ENCODE measurements at places on chromosomes 16 and 17. TPM values are rescaled to one million over a fixed set of nuclear protein-coding genes. Genes with fewer than 3 reads are reported as not detected.

Gene FMNL1
- 689 TPM for total RNA-seq

Gene VAMP2
- total RNA-seq, result 71.3 TPM

Gene TAOK2
- total RNA-seq, result 35.0 TPM

Gene EVI2B
- 37.3 TPM for total RNA-seq

Gene CHRNE
- total RNA-seq, result 0.60 TPM

Gene PRR15L
- total RNA-seq, result not detected

Gene ENO3
- total RNA-seq, result 102 TPM

Gene CD7
- total RNA-seq, result 845 TPM

Gene CD300H
- total RNA-seq, result not detected

Gene EEF2K
- total RNA-seq, result 19.4 TPM

Gene OR2C1
- not detected for total RNA-seq

Gene PMFBP1
- total RNA-seq, result 1.8 TPM

Gene TMEM106A
- 11.7 TPM for total RNA-seq

Gene LGALS9
- 44.8 TPM for total RNA-seq

Gene CBX2
- total RNA-seq, result 5.6 TPM

DNA sequence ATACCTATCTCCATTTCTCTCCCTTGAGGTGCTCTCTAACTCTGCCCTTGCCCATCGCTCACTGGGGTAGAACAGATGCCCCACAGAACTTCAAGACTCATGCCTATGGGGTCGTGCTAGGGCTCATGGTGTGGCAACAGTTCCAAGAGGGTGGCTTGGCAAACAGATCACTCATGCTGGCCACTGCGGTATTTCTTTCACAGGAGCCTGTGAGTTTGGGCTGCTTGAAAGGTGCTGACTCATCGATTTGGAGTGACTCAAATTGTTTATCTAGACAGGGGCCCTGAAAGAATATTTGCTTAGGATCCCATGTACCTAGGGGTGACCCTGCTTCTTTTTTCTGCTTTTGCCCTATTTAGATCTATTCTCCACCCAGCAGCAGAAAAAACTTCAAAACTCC, 69.9 kb downstream of the IRX5 start:
- DNase-seq, result no peak

- DNase-seq, result no peak
Observed at GRCh38 chr16:87141402-87141801, 175.8 kb downstream of the C16orf95 start.

DNA sequence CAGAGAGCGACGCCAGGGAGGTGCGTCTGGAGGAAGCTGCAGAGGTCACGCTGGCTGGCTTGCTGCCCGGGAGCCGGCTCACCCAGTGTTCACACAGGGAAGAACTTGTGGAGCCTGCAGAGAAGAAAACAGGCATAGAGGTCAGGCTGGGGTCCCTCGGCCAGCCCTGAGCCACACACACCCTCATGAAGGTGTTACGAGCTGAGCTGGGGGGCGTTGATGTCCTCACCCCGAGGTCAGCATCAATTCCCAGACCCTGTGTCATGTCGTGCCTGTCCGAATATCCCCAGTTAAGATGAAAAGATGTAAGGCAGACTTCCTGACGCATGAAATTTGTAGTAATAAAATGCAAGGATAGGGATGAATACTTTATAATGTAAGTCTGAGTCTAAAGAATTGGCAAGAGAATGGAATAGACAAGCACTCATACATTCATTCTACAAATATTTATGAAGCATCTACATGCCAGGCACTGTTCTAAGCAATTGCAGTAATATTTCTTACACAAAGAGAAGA, 77.1 kb downstream of the USP31 start:
- DNase-seq, result no peak

- DNase-seq, result no peak
Observed at GRCh38 chr17:39820987-39821386, 43.1 kb downstream of the IKZF3 start.

DNA sequence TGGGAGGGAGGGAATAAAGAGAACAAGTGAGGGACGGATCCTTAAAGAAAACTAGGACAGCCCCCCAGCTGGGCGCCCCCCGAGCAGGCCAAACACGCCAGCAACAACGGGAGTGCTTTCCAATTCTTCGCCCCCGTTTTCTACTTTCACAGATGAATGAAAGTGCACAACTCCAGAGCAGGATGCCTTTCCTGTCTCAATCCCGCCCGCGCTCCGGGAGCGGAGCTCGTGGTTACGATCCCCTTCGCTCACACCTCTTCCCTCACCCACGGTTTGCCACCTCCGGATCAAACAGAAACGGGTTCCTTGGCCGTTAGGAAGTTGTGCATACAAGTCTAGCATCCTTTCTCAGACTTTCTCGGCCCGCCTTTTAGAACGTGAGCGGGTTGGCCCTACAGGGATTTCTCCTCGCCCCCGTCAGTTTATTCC, 680 bp downstream of the SKA2 start:
- DNase-seq, result peak; percentile 54

DNA sequence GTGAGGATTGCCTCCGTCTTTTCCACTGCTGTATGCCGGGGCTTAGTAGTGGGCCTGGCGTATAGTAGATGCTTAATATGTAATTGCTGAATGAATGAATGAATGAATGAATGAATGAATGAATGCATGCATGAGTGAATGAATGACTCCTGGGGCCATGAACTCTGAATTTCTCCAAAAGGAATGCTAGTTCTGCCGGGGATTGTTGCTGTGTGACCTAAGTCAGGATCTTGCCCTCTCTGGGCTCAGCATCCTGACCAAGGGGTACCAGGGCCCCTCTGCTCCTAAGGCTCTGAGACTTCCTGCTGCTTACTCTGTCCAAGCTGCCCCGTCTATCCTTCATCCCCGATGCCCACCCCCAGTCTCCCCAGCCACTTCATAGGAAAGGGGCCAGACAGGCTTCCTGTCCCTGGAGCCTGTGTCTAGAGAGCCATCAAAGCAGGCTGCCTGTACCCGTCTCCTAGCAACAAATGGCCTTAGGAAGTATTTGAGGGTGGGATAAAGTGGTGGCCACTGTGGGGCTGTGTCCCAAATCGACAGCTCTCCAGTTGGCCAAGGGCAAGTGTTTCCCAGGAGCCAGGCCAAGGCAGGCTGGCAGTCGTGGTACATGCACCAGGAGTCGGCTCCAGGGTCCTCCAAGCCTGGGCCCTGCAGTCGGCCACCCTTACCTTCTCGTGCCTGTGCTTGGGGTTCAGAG, 11.6 kb upstream of the MPRIP start:
- DNase-seq, result no peak

DNA sequence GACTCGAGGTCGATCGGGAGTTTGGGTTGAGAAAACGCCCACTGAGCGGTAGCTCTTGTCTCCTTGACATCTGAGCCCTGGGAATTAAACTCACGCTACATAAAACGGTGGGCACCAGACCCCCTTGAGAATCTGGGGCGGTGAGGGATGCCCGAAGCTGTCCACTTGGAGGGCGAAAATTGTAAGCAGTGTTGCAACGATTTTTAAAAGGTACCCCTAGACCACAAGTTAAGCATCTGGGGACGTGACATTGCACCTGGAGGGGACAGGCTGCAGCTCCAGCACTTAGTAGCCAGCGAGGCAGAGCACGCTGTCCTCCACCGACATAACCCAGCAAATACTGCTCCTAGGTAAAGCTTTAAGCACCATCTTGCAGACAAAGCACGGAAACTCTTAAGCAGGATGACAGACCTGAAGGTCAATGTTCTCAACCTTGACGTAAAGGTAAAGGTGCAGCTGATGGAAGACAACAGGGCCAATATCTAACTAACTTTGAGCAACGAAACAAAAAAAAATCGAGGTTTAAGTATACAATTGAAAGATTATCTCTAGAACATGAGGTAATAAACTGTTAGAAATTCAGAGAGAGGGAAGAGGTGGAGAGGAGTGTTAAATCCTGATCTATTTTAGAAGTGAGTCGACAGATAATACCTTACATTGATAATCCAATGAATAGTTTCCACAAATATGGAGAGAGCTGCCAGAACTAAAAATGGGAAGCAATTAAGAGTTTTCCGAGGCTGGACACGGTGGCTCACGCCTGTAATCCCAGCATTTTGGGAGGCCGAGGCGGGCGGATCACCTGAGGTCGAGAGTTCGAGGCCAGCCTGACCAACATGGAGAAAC, 921 bp upstream of the CDR2 start:
- DNase-seq, result peak; percentile 4

GRCh38 chr16:48948911-48949310, 332.7 kb downstream of the CBLN1 start:
- no peak for DNase-seq

GRCh38 chr17:7380321-7380720, 568 bp upstream of the TNK1 start:
- DNase-seq, result no peak

GRCh38 chr16:24747441-24747840, 18.0 kb downstream of the TNRC6A start:
- no peak for DNase-seq

DNA sequence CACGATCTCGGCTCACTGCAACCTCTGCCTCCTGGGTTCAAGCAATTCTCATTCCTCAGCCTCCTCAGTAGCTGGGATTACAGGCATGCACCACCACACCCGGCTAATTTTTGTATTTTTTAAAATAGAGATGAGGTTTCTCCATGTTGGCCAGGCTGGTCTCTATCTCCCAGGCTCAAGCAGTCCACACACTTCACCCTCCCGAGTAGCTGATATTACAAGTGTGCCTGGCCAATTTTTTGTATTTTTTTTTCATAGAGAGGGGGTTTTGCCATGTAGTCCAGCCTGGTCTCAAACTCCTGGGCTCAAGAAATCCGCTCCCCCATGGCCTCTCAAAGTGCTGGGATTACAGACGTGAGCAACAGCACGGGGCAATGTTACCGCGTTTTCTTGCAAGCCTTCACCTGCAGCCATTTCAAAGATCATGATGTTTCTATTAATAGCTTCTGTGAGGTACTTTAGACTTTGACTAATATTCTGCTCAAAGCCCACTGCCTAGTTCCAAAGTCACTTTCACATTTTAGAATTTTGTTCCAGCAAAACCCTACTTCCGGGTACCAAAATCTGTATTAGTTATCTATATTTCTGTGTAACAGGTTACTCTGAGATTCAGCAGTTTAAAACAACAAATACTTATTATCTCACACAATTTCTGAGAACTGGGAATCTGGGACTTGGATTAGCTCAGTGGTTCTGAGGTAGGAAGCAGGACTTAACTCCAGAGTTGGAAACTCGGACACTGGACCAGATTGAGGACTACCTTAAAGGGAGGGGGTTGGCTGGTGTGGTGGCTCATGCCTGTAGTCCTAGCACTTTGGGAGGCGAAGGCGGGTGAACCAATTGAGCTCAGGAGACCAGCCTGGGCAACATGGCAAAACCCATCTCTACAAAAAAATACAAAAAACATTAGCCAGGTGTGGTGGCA, 12.0 kb upstream of the MED13 start:
- no peak for DNase-seq

DNA sequence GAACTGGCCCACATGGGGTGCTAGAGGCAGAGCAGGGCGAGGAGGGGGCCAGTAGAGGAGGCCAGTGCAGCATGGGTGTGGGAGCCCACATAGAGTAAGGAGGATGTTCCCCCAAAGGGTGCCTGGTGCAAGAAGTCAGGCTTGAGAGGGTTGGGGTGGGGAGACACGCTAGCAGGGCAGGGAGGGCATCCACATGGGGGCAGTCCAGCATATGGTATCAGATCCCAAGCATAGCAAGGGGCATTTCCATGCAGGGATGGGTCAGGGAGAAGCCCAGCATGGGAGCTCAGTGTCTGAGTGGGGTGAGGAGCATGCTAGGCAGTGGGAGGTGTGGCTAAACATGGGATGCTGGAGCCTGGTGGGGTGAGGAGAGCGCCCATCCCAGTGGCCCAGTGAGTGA, 213.7 kb downstream of the COPRS start:
- DNase-seq, result no peak

- DNase-seq, result no peak
Observed at GRCh38 chr16:86502856-86503748, 7.2 kb upstream of the FOXF1 start.

- no peak for DNase-seq
Observed at GRCh38 chr17:62062944-62063343, 2.1 kb downstream of the MED13 start.

GRCh38 chr17:8997994-8998628, 23.2 kb upstream of the NTN1 start:
- DNase-seq, result peak; percentile 84

DNA sequence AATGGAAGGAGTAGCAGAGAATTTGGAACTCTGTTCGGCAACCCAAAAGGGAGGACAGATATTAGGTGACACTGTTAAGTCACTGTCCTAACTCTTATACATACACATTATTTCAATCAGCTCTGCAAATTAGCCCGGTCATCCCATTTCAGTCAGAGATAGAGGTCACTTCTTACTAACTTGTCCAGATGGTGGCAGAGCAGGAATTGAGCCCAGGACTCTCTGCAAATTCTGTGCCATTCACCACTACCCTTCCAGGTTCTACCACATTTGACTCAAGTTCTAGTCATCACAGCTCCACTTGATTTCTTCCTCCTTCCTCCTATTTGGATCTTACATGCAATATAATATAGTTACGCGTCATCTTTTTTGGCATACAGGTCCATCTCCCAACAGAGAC, 35.9 kb upstream of the NUDT7 start:
- no peak for DNase-seq

- no peak for DNase-seq
Observed at GRCh38 chr17:40130352-40131042, 8.7 kb downstream of the MSL1 start.

DNA sequence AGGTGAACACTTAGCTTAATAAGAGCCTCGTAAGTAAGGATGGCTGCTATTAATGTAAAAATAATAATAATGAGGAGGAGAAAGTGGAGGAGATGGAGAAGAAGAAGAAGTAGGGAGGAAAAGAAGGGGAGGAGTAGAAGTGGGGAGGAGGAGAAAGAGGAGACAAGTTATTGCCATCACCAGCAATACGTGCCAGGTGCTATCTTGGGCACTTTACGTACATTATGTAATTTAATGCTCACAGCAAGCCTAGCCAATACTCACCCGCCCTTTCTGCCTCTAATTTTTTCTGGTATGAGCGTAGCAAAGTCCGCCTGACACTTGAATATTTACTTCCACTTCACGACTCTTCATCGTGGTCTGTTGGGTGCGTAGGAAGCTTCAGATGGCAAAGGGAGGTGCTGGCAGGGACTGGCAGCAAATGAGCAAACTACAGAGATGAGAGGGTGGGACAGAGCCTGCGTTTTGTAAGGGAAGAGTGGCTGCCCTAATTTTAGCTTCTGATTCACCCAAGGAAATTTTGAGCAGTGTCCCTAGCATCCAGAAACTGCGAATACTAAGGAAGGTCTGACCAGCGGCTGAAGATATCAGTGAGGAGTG, 42.1 kb upstream of the CDH13 start:
- DNase-seq, result no peak

GRCh38 chr16:89909777-89910716, 8.6 kb upstream of the MC1R start:
- peak; percentile 76 for DNase-seq

- no peak for DNase-seq
Observed at GRCh38 chr17:8893621-8894201, 26.2 kb upstream of the PIK3R6 start.

DNA sequence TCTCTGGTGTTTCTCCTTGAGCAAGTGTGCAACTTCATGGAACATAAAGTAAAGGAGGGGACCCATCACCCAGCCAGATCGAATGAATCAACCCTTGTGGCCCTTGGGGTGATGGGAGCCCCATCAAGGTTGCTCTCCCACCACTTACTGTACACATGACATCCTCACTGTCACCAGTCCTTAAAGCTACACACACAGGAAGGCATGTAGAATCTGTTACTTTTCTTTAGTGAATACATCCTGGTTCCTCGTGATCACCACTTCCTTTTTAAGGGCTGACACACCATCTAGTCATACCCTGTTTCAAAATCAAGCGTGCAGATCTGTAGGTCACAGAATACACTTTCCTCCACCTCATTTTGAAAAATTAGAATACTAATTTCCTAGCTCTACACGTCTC, 22.6 kb upstream of the MPHOSPH6 start:
- DNase-seq, result peak; percentile 60

GRCh38 chr17:79624718-79625478, 14.0 kb upstream of the RBFOX3 start:
- no peak for DNase-seq
